NCI-H69 (cell line): ENCODE measurements at places on chromosomes 1 and 21.
A peak's percentile ranks its signal among the peaks of the same experiment; 100 is the strongest.

DNA sequence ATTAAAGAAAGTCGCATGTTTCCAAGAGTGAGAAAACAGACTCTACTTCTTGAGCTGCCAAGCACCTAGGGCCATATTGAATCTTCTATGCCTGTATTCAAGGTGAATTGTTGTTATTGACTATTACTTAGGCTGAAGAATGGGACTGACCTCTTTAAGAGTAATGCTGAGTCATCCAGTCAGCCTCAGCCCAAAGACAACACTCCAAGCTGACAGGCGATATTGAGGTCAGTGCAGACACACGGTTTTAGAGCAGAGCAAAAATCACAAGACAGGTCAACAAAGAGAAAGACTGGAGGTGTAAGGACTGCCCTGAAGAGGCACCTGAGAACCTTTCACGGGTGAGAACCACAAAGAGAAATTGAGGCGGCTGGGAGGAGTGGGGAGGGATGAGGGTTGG is 146.9 kb downstream of the MIS18A start:
- peak; percentile 29 for DNase-seq

DNA sequence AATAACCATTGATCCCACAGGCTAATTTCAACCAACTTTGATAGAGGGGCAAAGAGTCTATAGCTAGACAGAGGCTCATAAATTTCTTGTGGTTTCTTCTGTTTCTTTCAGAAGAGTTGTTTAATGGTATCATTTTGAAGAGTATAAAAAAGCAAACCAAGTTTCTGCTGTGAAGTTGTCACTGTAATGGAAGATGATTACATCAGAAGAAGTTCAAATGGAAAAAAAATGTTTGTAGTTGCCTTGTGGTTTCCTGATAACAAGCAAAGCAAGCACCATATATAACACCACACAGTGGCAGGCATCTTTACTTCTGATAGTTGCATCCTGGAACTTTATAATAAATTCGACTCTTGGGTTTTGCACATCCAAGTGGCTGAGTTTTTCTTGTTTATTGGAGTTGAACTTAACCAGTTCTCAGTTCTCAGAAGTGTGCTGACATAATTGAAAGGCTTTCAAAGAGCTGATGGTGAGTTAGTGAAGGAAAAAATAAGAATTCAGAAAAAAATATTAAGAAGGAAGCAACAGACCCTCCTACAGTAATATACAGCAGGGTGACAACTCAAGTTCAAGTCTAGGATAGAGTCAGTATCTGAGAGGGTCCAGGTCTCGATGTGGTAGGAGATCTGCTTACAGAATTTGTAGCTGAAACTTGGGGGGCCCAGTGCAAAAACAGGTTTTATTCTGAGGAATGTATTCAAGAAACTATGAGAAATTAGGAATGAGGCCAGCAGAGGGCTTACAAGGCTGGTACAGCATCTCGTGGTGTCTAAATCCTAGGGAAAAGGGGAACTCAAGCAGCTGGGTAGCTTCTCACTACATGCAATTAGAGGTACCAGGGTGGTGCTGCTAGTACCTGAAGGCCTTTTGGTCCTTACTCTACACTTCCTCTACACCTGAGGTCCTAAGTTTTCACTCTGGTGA is 123.5 kb downstream of the CRB1 start:
- peak; percentile 19 for DNase-seq

DNA sequence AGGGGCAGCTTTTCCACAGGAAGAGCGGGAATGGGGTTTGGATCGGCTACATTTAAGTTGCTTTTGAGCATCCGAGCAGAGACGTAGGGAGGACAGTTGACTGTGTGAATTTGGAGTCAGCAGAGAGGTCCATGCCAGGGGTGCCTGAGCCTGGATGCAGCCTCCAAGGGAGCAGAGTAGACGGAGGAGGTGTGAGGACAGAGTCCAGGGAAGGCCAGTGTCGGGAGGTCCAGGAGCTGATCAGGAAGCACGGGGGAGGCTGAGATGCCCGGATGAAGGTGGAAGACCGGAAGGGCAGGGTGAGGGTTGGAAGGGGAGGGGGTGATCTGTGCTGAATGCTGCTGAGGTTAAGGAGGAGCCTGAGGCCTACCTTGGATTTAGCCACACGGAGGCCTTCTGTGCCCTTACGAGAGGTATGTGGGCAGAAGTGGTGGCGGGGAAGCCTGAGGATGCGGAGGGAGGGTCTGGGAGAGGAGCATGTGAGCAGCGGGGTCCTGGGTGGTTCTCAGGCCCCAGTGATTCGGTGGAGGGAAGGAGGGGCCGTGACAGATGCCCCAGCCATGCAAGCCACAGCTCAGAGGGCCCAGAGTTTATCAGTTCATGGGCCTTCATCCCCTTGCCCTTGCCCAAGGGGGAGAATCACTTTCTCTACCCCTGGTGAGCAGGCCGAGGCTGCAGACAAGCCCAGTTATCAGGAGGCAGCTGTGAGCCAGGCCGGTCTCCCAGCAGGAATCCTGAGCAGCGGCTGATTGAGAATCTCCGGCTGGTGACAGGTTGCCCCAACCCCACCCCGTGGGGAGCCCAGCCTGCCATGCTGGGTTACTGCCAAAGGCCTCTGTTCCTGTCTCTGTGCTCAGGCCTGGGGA is 54.0 kb upstream of the ACTL8 start:
- peak; percentile 32 for DNase-seq

DNA sequence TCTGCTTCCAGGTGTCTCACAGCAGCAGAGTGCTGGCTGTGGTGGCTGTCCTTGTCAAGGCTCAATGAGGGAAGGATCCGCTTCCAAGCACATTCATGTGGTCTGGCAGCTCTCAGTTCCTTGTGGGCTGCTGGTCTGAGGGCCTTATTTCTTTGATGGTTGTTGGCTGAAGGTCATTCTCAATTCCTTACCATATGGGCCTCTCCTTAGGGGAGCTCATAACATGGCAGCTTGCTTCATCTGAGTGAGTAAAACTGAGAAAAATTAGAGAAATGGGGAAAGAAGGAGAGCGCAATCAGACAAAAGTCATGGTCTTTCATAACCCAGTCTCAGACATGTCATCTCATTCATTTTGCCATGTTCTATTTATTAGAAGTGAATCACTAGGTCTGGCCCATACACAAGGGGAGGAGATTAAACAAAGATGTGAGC is 81.7 kb upstream of the TSPAN2 start:
- DNase-seq = no peak

DNA sequence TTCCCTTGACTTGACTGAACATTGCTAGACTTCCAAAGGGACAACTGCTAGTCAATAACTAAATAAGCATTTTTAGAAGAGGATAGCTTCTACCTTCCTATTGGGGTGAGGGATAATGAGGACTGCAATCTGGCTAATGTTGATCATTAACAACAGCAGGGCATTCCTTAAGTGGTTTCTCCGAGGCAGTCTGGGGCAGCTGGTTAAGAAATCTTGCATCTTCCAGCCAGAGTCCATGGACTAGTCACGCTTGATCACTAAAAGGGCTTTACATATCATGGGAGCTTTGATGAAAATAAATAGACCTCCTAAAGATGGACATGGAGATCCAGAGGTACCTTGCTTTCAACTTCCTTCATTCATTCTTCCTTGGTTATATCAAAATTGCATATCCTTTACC is 329.4 kb upstream of the ESRRG start:
- DNase-seq = no peak

DNA sequence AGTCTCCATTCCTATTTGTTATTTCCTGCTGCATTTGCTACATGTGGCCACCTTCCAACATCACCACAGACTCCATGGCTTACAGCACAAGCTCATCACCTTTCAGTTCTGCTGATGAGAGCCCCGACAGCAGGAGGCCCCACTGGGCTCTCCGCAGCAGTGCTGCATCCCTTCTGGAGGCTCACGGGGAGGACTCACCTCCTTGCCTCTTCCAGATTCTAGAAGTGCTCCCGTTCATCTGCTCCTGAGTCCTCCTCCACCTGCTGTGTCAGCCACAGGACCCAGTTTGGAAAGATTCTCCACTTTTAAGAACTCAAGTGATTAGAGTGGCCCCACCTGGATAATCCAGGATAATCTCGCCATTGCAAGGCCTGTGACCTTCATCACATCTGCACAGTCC is 167.6 kb downstream of the PCBP3 start:
- no peak for DNase-seq
